ENCODE measurements at places on chromosomes 13 and 19. TPM values are rescaled to one million over a fixed set of nuclear protein-coding genes. Genes with fewer than 3 reads are reported as not detected.

Gene MADCAM1
- total RNA-seq, result 0.31 TPM

DNA sequence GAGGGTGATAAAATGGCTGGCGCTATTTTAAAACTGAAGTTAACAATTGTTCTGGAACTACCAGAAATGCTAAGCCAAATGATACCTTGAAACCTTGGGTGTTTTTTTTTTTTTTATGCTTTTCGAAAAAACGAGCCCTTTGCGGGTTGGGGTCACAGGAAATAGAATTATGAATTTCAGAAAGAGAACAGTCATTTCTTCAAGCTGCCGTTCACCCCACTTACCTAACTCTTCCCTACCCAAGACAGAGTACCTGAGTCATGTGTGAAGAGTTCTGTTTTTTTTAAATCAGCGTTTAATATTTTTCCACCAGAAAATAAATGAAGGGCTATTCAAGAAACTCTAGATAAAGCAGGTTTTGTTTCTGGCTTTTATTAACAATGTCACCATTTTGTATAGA is 35.3 kb downstream of the KLF2 start:
- H3K4me1 ChIP-seq, result no peaks in the 10 kb centered on the region
- DNase-seq, result no peak
- no peaks in the 10 kb centered on the region for H3K36me3 ChIP-seq
- no peak overlapping the region for H3K4me3 ChIP-seq
- H3K27ac ChIP-seq, result no peak overlapping the region

GRCh38 chr13:28657784-28658538 is 969 bp upstream of the POMP start:
- DNase-seq, result no peak
- H3K27ac ChIP-seq, result peak overlapping the region; percentile 81
- H3K4me3 ChIP-seq, result peak overlapping the region; percentile 86
- no peaks in the 10 kb centered on the region for H3K27me3 ChIP-seq
- peaks cover 25% of the 10 kb centered on the region for H3K4me1 ChIP-seq
- peaks cover 5% of the 10 kb centered on the region for H3K36me3 ChIP-seq

- H3K36me3 ChIP-seq, result no peaks in the 10 kb centered on the region
- no peak overlapping the region for H3K4me3 ChIP-seq
- H3K4me1 ChIP-seq, result peaks cover under 1% of the 10 kb centered on the region
- H3K27me3 ChIP-seq, result no peaks in the 10 kb centered on the region
- DNase-seq, result no peak
Measured at GRCh38 chr13:109418111-109418510, 368.3 kb downstream of the IRS2 start.

- no peak overlapping the region for H3K4me3 ChIP-seq
- no peaks in the 10 kb centered on the region for H3K4me1 ChIP-seq
- no peak for DNase-seq
- no peaks in the 10 kb centered on the region for H3K36me3 ChIP-seq
Measured at GRCh38 chr13:68998056-68998455, 1109.6 kb upstream of the ATXN8OS start.

- no peaks in the 10 kb centered on the region for H3K27me3 ChIP-seq
- H3K27ac ChIP-seq, result no peak within 1 kb of the TSS
- H3K4me3 ChIP-seq, result no peak within 1 kb of the TSS
Measured at GRCh38 chr19:51387924-51388389, at the start of gene LIM2. Gene LIM2, minus strand, starts transcription at chr19:51387974. Its CDS starts 531 bp downstream, at chr19:51387443.

Data from right lobe of liver (tissue), 6 donors.